ENCODE measurements at places on chromosomes 1 and 21.
A peak's percentile ranks its signal among the peaks of the same experiment; 100 is the strongest.

GRCh38 chr1:162941024-162941423 lies 80.0 kb upstream of the CCDC190 start:
- DNase-seq, result no peak

DNA sequence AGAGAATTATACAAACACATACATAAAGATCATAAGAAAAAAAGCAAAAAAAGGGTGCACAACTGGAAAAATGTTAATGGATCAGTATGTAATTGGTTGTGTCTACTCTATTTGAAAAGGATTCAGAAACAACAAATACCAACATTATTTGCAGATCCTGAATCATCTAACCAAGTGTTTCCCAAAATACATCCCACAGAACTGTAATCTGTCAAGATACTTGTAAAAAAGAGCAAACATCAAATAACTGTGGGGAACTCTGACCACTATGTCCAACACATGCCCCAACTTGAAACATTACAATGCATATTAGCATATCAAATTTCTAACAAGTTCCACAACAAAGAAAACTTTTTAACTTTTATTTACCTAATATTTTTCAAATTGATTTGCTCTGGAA lies 22.6 kb downstream of the ANKRD13C start:
- peak; percentile 34 for DNase-seq

DNA sequence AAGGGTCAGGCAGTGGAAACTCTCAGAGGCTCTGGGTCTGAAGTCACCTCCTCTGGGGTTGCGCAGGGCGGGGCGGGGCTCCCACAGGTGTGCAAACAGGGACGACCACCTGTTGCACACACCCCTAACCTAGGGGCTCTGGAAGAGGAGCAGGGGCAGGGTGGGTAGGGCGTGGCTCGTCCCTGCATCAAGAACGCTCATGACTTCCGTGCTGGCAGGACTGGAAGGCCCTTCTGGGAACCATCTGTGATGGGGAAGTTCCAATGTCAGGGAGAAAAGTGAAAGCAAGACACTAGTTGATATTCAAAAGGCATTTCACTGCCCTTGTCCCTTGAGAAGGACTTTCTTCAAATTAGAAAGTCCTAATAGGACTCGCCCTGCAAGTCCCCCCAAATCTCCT lies 22.1 kb upstream of the CLSTN1 start:
- no peak for DNase-seq

- no peak for DNase-seq
Measured at GRCh38 chr1:67350783-67351182, 43.1 kb downstream of the IL12RB2 start.

DNA sequence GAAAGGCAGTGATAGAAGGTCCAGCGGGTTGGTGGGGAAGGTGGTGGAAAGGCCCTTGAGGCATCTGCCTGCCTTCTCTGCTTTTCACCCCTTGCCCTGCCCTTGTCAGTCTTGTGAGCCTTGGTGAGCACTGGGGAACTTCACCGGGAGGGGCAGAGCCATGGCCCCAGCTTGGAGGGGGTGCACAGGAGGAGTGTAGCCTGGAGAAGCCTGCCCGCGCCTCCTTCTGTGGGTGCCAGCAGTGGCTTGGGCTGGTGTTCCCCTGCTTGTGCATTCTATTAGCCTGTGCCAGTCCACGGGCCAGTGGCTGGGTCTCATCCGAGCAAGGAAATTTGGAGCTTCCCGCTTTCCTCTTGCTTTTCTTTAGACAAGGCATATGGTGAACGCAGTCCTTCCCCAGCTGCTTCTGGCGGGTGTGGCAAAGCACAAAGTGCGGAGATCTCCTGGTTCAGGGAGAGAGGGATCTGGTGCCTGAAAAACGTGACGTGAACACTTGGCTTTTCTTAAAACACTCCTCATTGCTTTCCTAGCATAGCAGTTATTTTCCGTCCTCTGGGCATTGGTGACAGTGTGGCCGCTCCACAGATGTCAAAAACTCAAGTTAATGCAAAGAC lies 10.6 kb upstream of the B3GALT5 start:
- no peak for DNase-seq

DNA sequence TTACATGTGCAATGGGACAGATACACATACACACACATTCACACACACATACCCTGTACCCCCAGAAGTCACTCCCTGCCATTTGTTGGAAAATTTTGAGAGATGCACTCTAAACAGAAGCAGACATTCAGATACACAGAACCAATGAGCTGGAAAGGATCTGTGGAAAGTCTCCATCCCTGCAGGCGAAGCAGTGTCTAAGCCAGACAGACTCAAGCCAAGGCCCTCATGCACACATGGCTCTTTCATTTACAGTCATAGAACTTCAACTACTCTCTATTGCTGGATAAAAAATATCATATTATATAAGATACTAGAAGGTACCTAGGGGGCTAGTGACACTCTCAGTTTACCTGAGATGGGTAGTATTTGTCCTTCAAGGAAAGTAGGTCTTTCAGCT lies 7.3 kb upstream of the SEC16B start:
- no peak for DNase-seq

- no peak for DNase-seq
Measured at GRCh38 chr1:913491-914130, 10.1 kb upstream of the SAMD11 start.

DNA sequence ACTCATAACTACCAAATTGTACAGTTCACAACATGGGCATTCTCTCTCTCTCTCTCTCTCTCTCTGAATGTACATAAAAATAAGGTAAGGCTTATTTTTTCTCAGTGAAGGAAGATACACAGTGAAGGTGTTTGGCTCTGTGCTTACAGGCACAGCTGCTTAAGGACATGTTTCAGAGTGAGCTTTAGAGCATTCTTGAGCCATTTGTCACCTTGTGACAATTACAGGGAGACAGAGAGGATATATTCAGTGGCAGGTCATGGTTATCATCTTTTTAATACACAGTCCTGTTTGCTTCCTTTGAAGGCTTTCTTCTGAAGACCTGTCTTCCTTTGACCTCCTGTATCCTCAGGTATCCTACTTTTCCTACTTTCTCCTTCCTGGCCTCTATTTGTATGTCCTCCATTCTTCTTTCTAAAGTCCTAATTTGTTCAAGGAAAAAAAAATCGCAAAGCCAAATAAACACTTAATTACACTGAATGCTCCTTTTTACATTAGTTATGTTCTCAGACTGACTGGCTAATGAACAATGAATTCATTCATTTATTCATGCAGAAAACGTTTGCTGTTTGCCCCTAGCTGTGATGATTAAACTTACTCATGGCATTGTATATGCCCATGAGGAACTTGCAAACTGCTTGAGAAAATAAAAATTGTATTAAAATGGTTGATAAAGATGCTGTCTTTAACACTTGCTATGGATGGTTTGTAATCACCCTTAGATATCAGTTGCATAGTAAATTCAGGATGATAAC lies 33.4 kb downstream of the HSD17B7 start:
- no peak for DNase-seq

GRCh38 chr1:5810131-5810530 lies 182.1 kb downstream of the NPHP4 start:
- DNase-seq, result no peak

GRCh38 chr1:59699227-59699847 lies 115.4 kb upstream of the HOOK1 start:
- peak; percentile 33 for DNase-seq

Measured in astrocyte of the cerebellum (primary cell).